ENCODE measurements at places on chromosomes 7 and 10.

DNA sequence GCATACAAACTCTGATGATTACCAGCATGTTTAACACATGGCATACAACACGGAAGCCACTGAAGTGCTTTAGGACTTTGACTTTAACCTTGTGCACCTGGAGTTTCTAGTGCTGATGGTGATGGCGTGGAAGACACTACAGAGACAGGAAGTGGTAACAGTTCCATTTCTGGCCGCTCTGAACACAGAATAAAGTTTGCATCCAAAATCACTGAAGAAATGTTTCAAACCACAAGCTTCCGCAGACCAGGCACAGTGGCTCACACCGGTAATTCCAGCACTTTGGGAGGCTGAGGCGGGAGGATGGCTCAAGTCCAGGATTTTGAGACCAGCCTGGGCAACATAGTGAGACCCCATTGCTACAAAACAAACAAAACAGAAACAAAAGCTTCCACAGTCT, 40.3 kb upstream of the TNPO3 start:
- DNase-seq = no peak

- no peak for DNase-seq
Measured at GRCh38 chr10:2834214-2834613, 233.1 kb upstream of the PFKP start.

DNA sequence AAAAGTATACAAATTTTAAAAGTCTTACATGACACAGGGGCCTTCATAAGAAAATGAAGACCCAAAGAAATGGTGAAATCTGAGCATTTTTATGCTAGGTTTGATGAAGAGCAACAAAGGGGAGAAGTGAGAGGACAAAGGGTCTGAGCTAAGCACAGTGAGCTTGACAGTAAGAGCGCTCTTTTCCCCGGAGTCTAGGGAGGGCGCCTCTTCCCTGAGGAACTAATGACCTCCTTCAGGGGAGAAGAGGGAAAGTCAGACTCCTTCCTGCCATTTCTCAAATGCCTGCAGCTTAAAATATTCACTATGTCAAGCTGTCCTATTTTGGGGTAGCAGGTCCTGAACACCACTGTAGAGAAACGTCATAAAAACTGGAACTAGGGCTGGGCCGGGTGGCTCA, 18.1 kb upstream of the PAXIP1 start:
- no peak for DNase-seq

- DNase-seq = no peak
Measured at GRCh38 chr7:69799048-69799697, 200.9 kb downstream of the AUTS2 start.

DNA sequence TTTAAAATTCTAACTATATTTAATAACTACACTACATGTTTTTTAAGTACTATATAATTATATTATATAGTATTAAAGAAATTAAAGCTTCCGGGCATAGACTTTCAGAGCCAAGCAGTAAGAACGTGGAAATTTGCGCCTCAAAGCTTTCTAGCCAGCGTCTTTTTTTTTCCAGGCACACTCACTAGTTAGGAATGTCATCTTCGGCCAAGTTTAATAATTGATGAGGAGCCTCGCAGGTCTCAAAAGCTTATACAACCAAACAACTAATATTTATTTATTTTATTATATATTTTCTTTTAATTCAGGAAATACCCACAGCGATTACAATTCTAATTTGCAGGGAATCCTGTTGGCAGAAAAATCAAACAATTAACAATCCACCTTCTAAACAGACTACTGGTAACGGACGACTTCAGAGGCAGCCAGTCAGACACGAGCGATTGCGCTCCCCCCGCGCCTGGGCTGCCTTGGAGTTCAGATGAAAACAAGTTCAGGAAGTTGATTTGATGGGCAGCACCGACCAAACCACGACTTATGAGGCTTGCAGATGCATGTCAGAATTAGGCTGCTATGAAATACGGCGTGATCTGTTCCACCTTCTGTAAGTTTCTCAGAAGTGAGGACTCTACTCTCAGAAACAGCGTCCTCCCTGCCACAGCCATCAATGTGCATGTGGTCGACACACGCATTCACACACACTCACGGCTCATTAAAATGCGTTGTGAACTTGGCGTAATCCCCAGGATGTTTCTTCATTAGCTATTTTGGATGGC, 431.8 kb upstream of the MGMT start:
- DNase-seq = no peak

DNA sequence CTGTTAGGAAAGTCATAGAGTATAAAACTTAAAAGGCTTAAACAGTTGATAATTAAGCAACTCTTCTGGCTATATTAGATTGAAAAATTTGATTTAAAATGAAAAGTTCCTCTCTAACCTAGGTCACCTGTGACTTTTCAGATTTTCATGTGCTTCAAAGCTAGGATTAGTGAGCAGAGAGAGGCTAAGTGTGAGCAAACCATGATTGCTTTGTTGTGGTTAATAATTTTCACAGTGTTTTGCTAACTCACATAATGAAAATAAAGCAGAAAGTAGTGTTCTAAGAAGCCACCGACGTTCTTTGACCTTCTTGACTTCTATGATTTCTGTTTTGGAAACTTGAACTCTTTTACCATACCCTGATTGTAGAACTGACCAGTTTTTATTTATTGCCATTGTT, 75.5 kb upstream of the OIT3 start:
- DNase-seq = no peak

GRCh38 chr7:135239263-135239662, 5.6 kb downstream of the STRA8 start:
- no peak for DNase-seq

DNA sequence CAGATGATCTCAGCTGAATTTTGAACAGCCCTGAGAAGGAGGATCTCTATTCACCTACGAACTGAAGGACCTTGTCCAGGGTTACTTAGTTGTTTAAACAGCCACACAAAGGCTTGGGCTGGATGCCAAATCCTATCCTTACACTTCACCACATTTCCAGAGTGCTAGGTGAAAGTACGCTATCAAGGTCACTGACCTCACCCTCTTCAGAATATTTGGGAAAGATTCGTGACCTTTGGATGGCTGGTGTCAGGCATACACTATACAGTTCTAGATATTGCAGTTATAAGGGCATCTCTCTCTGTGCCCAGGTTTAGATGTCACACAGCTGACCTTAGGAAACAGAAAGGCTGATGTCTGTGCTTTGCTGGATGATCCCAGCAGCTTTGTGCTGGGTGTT, 61.2 kb upstream of the ABLIM1 start:
- DNase-seq = no peak

DNA sequence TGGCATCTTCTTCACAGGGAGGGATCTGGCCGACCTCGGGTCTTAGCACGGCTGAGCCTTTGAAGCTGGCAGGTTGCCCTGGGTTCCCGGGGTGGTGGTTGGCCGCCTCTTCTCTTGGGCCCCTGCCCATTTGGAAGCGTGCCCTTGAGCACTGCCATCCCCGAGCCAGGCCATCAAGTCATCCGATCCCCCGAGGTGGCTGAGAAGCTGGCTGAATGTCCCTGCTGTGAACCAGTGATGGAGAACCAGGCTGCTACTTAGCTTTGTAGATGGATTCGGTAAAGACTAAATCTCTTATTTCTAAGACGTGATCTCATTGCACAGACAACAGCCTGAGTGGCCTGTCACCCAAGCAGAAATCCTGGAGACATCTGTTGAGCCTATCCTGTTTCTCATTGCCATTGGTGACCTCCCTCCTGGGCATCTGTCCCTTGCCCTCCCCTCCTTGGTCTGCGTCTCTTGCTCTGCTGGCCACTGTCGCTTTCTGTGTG, 74.3 kb downstream of the GRK5 start:
- no peak for DNase-seq

DNA sequence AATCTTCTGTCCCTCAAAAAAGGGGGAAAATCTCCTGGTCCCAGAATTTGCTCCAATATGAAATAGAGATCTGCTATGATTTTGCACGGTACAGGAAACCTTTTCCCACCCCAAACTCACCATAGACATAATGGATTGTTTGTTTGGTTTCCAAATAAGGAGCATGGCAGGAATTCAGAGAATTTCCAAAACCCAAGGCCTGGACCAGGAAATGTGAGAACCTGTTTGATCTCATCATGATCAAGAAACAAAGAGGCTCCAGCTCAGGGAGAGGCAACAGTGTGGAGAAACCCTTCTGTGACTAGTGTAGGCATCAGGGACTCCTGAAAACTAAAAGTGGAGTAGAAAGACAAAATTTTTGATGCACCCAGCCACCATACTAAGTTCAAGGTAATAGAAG, 1548.1 kb upstream of the LRRTM3 start:
- no peak for DNase-seq

GRCh38 chr10:73911553-73912004, 647 bp downstream of the PLAU start:
- no peak for DNase-seq

GRCh38 chr10:112184052-112184371, 447 bp upstream of the GPAM start:
- no peak for DNase-seq

DNA sequence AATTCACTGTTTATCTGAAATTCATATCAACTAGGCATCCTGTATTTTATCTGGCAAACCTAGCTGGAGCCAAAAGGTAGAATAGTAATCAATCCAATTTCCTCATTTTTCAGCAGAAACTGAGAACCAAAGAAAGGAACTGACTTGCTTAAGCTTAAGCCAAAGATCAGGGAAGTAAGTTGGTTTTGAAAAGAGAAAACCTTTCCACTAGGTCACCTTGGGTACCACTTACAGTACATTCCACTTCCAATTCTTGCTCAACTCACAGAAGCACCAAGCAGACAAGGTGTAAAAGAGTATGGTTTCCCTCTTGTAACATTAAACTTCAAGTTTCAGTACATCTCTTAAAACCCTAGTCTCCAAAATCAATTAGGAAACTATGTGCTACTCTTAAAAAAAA, 79.6 kb downstream of the ZFAND4 start:
- no peak for DNase-seq

- DNase-seq = no peak
Measured at GRCh38 chr10:80609331-80609730, 71.6 kb downstream of the SH2D4B start.

- no peak for DNase-seq
Measured at GRCh38 chr7:93751421-93751820, 139.1 kb downstream of the TFPI2 start.

DNA sequence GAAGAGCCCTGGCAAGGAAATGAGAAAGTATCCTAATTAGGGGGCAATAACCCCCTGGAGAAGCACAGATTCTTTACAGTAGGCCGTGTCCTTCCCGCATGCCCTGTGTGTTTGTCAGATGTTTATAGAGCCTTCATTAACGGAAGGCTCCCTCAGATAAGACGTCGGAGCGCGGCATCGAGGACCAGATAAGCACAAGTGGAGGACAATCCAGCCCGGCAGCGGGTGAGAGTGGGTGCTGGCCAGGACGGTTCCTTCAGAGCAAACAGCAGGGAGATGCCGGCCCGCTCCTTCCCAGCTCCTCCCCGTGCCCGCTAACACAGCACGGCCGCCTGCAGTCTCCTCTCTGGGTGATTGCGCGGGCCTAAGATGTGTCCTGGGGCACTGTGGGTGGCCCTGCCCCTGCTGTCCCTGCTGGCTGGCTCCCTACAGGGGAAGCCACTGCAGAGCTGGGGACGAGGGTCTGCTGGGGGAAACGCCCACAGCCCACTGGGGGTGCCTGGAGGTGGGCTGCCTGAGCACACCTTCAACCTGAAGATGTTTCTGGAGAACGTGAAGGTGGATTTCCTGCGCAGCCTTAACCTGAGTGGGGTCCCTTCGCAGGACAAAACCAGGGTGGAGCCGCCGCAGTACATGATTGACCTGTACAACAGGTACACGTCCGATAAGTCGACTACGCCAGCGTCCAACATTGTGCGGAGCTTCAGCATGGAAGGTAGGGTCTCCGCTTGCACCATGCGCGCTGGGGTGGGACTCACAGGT, at the start of gene GDF2:
Gene GDF2, plus strand, starts transcription at position 155 of the 762 bp plus-strand sequence. Its CDS starts 215 bp downstream, at position 370.
- DNase-seq = no peak

DNA sequence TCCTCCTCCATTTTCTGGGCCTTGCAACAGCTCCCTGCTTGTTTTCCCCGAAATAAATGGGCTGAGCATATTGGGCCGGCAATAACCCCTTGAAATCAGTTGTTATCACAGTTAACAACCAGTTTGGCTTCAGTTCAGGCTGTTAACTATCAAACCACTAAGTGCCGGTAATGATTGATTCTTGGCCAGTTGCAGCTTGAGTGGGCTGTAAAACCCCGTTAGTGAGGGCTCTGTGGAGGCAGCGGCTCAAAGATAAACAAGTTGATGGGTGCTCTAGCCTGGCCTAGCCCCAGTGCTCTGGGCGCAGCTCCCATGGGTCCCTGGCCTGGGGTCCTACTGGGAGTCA, 8.3 kb downstream of the FGF8 start:
- DNase-seq = no peak

- no peak for DNase-seq
Measured at GRCh38 chr10:104043854-104044253, 41.8 kb downstream of the COL17A1 start.

All from hematopoietic multipotent progenitor cell treated with erythropoietin and hydrocortisone succinate and interleukin-3 and kit ligand, for 17 days (in vitro differentiated cells).